ENCODE measurements at places on chromosomes 6 and 20.
A peak's percentile ranks its signal among the peaks of the same experiment; 100 is the strongest.

DNA sequence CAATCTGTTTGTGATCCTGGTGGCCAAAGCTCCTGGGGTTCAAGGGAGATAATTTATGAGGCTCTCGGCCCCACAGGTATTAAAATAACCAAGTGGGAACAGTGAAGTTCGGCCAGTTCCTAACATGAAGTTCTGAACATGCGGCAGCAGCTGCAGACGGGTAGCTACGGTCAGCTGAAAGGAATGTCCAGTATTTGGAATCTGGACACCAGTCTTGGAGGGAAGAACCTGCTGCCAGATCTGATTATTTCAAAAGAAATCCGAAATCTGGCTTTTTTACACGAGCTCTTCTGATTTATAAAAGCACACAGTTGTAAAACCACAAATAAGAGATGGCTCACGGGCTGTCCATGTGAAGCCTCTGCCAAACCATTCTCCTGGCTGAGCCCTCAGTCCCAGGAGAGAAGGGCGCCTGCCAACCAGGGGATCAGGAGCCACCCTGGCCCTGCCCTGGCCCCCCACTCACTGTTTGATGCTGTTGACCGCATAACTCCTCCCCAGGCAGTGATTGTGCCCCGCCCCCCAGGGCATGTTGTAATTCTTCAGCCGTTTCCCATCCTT lies 28.2 kb upstream of the KCNB1 start:
- no peak for DNase-seq

GRCh38 chr20:6122873-6123648 lies at the start of gene FERMT1:
FERMT1 (minus strand) TSS chr20:6123030; CDS start chr20:6119554, 3,476 bp downstream.
- DNase-seq: peak; percentile 98

GRCh38 chr6:16683641-16684194 lies 77.5 kb downstream of the ATXN1 start:
- DNase-seq: peak; percentile 92

- DNase-seq: no peak
Observed at GRCh38 chr6:35152067-35152707, 11.0 kb upstream of the TCP11 start.

DNA sequence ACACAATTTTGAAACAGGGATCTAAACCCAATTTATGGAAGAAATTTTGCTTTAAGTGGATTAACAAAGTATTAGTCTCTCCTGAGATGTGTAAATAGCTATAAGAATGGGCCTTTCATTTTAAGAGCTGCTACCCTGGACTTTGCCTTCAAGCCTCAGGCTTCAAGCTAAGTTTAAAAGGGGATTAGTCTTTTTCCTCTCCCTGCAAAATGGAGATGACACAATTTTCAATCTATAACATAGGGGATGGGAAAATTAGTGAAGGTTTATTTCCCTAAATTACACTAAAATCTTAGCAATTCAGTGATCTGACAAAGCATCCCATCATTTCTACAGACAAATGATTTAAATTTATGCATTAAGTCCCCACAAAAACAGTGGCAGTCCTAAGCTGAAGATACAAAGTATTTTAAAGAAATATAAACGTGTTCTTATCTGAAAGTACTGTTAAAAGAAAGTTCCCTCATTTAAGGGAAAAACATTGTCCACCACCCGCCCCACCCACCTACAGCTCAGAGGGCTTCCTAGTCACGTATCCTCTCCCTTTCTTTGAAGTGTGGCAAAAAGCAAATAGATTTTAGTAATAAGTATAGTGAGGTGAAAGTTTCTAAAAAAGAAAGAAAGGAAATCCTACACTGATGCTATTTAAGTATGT lies 14.5 kb downstream of the ARHGAP18 start:
- no peak for DNase-seq

DNA sequence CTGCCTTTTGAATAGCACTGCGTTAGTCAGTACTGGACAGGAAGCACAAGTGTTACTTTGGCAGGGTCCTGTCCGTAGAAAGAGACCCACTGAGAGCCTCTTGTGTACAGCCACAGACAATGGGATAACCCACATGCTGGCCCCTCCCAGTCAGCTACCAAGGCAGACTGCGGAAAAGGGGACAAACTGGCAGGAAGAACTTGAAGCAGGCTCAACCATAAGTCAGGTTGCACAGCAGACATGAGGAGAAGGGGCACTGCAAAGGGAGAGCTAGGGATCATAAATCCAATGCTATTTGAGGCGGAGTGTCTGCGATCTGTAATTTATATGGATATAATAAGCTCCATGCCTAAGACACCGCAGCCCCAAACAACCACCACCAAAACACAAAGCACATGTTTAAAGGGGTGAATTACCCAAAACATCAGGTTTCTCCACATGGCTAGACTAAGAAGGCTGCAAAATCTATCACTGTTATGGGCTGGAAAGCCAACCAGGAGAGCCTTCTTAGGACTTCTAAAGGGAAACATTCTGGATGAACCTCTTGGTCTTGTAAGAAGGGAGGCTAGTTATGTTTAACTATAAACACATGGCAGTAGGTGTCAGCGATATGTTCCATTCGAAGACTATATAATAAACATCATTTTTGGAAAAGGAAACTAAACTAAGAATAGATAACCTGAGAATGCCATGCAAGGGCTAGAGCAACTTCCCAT lies 141.7 kb downstream of the BACH2 start:
- no peak for DNase-seq

DNA sequence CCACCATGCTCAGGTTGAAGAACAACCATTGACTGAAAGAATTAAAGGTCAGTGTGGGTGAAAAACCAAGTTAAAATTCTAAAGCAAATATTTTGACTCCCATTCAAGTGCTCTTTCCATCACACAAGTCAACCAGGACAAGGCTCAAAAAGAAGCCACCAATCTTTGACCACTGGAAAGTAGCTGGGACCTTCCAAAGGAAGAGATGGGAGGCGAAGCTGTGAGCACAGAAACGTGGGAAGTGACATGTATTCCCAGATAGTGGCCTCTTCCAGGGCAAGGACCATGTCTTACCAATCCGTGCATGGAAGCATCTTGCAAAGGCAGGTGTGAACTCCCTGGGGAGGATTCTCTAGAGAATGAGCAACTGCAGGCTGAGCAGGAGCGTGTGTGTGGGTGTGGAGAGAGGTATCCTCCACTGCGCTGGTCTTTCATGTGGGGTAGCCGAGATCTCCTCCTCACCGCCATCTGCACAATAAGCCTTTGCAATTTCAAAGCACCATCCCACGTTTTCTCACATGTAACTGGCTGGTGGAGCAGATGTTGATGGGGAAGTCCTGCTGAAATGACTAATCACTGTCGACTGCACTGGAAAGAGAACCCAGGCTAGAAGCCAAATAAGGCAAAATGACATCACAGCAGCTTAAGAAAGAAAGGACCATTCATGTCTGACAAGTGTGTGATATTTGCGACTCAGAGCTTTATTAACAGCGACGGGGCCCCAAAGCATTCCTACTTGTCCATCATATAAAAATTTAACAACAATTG lies 189.4 kb upstream of the RREB1 start:
- peak; percentile 57 for DNase-seq

GRCh38 chr6:119557239-119557638 lies 207.7 kb upstream of the MAN1A1 start:
- no peak for DNase-seq

- no peak for DNase-seq
Observed at GRCh38 chr6:136652656-136653055, 102.4 kb upstream of the MAP7 start.

DNA sequence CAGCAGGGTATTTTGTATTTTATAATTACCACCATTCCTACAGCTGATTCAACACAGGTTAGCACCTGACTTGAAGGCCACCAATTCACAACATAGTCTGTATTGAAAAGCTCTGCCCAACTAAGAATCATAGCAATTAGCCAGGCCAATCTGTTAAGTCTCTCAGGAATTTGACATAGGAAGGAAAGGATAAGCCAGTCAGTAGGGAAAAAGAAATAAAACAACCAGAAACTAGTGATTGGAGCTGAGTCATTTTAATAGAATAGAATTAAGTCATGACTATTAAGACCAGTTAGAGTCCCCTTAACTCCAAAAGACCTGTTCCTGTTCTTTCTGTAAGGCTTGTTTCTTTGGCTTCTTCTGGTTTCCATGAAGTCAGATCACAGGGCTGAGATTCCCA lies 8.1 kb downstream of the RANBP9 start:
- no peak for DNase-seq

DNA sequence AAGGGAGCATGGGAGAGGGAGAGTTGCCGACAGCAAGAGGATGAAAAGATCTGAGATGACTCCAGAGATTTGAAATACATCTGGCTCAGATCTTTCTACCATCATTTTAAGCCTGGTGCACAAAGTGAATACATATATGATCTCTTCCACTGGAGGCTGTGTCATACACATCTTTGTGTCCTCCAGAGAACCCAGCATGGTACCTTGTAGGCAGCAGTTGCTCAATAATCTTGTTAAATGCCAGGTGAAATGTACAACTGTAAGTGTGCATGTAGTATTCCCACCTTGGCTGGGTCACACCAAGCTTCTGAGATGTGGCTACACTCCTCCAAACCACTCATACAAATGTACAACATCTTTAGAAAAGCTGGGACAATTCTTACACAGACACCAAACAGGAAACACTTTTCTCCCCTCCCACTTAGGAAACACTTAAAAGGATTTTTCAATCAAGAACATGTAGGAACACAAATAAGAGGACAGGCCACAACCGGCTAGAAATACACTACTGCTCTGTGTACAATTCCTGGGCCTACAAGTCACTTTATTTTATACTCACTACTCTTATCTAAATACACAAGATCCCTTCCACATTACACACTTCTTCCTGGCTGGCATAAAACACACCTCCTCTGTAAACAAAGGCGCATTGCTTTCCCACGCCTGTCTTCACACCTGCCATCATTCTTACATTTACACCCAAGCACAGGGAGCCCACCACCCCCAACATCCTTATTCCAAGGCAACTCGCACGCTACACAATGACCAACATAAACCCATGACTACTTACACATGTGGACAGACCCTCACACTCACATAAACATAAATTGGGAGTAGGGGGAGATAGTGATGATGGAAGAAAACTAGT lies 3.8 kb upstream of the IER3 start:
- peak; percentile 92 for DNase-seq

DNA sequence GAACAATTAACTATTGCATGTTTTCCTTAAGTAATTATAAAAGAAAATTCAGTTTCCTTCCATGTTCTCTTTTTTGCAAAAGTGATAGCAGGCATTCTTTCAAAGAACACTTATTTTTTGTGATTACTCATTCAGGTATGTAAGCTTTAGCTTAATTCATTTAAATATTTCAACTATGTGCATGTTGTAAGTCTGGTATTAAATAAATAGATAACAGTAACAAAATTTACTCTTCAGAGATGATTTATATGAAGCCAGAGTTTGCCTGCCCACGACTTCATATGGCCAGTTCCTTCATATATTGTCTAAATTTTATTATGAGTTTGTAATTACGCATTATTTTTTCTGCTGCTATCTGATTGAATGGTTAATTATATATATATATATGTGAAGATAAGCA lies 110.9 kb downstream of the ADGRG6 start:
- DNase-seq: no peak

DNA sequence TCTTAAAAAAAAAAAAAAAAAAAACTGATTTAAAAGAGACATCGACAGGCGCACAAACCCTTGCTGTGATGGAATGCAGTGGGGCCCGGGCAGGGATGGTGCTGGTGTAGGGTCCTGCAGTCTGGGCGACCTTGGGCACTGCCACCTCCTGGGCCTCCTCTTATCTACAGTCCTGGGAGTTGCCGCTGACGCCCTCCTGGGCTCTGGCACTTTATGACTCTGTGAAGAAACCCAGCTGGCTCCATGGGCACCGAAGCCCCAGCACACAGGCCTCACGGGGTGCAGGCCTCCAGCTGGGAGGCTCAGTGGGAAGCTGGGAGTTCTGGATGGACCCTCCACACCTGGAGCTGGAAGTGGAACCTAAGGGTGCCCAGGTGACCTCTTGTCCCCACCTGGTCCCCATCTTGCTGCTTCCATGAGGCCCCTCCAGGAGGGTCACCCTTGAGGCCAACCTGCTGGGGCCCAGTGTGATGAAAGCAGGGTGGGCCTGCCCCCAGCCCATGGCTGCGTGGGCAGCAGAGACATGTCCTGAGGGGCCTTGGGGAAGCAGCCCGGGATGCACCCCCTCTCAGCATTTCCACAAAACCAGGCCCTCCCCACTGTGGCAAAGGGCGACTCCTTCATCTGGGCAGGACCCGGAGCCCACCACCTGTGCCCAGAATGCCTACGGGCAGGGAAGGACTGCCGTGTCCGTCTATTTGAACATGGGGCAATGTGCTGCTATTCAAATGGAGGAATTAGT lies 104.9 kb downstream of the ASXL1 start:
- DNase-seq: no peak

DNA sequence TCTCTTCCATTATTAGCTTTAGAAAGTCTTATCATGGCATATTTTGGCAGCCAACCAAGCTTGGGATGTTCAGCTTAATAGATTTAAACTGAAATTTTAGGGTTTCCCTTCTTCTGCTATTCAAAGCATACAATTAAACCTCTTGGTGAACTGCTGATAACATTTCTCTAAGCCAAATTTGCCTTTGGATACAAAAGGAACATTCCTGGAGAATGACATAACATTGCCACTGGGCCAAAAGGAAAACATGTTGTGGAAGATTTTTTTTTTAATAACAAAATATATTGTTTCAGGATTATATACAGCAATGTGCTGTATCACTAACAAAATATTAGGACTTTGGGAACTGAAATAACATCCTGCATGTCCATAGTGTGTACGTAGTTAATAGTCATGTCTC lies 215.1 kb upstream of the TBX18 start:
- no peak for DNase-seq

DNA sequence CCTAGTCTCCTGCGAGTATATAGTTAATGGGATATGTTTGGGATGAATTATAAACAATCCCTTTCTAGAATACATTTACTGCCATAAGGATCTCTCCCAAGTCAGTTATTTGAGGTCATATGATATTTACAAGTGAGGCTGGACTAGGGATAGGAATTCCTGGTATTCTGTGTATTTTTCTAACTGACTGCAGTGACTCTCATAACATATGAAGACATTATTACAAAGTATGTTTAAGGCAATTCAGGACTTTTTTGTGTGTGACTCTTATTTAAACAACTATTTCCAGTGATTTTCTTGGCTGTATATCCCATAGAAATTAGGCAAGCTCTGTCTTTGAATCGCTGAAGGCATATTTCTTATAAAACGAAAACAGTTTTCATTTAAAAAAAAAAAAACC lies 18.4 kb upstream of the TNFAIP3 start:
- DNase-seq: no peak

GRCh38 chr6:82872185-82872584 lies 193.5 kb downstream of the UBE3D start:
- DNase-seq: no peak

DNA sequence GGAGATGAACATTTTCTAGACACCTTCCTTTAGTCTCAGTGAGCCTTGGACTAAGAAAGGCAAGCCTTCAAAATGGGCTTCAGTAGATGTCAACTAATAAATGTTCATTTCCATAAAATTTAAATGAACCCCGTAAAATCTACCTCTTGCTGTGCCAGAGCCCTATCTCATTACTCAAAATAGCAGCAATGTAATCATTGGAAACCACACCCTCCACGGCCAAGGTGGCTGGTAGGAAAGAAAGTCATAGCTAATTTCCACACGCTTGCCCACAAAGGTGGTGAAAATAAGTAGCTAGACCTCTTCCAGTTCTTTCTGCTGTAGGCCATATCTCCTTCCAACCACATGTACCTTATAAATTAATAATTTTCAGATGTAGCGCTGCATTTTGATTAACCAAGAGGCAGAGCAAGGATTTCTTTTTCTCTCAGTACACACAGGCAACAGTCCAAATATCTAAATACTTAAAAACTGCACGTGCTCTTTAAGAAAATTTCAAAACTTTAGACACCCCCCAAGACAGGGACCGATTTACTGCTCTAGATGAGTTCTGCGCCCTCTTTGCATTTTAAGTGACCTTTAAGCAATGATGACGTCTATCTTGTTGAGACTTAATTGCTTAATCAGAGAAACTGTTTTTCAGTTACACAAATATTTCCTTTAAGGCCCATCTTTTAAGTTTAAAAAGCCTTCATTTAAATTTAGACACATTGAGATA lies 290.8 kb downstream of the ZNF217 start:
- DNase-seq: no peak
